ENCODE measurements at places on chromosomes 3 and 15.

DNA sequence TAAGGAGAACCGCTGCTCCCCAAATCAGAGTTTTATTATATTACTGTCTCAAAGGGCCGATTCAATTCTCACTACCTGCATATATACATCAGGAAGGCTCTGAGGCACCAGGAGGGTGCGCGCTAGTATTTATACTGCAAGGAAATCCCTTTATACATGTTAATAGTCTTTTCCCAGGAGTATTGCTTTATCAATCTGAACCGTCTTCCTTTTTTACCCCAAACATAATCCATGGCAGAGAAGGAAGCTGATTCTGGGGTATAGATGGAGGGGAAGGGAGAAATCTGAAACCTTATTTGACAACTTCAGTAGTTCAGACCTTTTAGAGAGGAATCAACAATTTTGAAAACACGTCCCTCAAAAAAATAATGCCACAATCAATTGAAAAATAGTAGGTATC is at the start of gene POU1F1:
Gene POU1F1 (minus strand): TSS at position 101 of the 400 bp plus-strand sequence. CDS start 122 bp downstream, outside the sequence.
- no peak for DNase-seq

DNA sequence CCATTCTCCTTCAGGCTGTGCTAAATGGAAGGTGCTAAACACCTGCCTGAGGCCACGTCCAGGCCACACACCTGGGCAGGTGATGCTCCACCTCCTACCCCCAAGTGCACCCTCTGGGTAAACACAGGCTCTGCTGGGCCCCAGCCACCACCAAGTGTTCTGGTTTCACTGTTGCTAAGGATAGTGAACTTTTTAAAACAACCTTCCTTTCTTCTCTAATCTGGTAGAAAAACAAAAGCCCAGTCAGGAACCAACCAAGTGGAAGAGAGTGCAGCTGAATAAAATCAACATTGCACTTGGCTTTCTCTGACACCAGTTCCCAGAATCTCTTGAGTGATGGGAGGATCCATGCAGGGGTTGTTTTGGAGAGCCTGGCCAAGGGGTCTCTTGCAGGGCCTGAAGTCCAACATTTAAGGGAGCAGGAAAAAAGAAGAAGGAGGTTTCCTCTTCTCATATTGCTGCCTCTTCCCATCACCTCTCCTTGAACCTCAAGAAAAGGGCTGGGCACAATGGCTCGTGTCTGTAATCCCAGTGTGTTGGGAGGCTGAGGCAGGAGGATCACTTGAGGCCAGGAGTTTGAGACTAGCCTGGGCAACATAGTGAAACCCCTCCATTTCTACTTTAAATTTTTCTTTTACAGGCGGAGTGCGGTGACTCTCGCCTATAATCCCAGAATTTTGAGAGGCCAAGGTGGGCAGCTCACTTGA is 26.2 kb upstream of the ATP13A3 start:
- no peak for DNase-seq

GRCh38 chr3:197085137-197085536 is 55.5 kb upstream of the MELTF start:
- no peak for DNase-seq

DNA sequence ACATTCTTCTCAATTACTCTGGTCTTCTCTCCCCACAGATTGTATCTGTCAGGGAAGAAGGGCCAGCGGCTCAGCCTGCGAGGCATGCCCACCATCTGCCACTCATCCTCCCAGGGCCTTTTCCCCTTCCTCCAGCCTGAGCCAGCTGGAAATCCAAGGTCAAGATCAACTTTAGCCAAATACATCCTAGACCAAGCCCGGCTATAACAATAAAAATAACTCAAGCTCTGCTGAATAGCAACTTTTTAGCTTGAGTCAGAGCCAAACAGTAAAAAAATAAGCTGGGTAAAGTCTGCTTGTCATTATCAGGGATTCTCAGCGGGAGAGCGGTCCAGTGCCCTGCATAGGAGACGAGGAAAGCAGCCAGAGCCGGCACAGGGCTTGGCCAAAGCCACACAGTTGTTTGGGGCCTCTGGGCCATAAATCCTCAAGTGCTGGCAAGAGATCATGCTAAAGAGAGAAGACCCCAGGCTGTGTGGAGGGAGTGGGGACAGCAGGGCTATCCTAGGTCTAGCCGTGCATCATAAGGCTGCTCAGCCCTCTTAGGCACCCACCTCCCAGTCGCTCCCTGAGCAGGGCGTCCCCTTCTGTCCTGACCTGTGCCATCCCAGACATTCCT is 76.2 kb upstream of the HERC1 start:
- DNase-seq, result no peak

- no peak for DNase-seq
Measured at GRCh38 chr3:143170074-143170473, 50.5 kb downstream of the CHST2 start.

- DNase-seq, result no peak
Measured at GRCh38 chr3:40018369-40018768, 209.0 kb downstream of the MYRIP start.

GRCh38 chr15:95394186-95395067 is 936.1 kb upstream of the NR2F2 start:
- no peak for DNase-seq

- no peak for DNase-seq
Measured at GRCh38 chr15:29392358-29392757, 122.7 kb upstream of the NSMCE3 start.

- DNase-seq, result no peak
Measured at GRCh38 chr15:76135516-76135915, 75.7 kb downstream of the TMEM266 start.

DNA sequence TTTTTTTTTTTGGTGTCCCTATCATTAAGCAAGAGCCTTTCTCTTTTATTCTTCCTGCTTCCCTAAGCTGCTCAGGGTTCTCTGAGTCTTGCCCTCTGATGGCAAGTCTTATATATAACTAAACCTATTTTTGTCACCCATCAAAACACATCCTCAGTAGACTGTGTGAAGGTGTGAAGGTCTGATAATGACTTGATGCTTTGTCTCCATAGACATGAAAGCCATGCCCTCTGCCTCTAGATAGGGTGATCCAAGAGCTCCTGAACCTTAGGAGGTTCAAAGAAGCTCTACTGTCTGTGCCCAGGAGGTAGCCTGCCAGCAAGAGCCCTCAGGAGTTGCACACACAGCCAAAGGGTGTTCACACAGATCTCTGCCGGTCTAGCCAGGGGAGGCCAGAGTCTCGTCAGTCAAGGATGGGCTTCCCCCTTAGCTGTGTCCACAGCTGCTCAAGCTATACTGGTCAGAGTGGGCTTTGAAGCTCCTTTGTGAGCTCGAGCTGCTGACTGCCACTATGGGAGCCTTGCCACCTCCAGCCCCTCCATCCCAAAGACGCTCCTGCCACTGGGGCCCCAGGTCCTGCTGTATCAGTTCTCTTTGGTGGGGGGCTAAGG is 13.1 kb upstream of the SNX22 start:
- DNase-seq, result no peak

- no peak for DNase-seq
Measured at GRCh38 chr3:13608969-13609725, 60.2 kb downstream of the FBLN2 start.

DNA sequence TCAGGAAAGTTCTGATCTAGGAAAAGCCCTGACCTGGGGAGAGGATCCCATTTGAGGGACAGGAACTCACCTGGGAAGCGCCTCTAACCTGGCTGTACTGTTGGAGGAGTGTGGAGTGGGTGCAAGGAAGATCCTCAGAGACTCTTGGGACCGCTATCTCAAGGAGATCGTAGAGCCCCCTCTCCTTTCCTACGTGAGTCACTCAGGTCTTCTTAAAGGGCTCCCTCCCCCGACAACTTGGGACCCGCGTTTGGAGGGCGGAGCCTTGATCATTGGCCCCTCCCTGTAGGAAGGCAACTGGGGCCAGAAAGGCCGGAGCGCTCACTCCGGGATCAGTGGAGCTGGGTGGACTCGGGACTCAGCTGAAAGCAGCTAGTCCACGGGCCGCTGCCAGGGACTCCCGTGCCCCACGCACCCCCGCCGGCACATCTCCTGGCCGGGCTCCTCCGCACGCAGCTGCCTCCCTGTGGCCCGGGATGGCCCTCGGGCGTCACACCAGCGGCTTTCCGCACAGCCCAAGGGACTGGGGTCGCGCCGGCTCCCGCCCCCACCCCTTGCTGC is 520 bp downstream of the SLC26A6 start:
- no peak for DNase-seq

DNA sequence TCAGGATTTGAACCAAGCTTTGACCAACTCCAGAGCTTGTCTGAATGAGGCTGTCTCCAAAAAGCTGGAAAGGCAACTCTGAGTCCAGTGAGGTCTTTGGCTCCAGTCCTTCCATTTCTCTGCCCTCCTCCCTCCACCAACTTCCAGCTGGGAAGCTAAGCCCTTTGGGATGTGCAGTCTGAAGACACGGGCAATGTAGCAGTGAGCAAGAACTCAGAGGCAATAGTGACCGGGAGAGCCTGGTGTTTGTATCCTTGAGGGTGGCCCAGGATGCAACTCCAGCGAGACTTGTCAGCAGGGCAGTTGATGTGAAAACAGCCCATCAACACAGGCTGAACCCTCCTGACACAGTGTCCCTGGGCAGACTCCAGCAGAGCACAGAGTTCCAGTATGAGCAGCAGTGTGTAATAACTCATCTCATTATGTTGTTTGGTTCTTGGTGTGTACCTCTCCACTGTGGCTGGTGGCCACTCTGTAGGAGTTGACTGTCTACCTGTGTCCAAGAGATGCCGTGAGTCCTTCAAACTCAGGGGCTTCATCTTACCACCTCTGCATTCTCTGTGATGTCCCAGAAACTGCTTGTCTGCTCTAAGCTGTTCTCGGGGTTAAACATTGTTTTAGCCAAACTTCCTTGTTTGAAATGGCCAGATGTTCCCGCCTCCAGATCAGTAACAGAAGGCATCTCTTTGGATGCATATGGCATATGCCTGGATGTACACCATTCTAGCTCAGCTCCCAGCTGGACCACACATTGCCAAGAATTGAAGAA is 6.6 kb downstream of the CDCP1 start:
- no peak for DNase-seq

- no peak for DNase-seq
Measured at GRCh38 chr3:45453839-45454238, 65.5 kb downstream of the LARS2 start.

DNA sequence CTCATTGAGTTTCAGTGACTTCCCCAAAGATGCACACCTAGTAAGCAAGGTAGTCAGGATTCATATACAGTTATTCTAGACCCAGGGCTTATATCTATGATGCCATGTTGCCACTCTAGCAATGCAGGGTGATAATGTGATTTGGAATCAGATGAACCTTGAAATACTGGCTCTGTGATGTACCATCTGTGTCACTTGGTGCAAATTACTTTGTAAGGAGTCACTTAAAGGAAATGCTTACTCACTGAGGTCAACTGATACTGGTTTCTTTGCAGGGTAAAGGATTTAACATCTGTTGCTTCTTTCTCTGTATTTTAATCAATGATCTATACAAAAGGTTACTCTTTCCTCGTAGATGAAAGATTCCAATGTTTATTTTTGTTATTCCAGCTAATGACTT is 10.8 kb downstream of the ASB14 start:
- no peak for DNase-seq

DNA sequence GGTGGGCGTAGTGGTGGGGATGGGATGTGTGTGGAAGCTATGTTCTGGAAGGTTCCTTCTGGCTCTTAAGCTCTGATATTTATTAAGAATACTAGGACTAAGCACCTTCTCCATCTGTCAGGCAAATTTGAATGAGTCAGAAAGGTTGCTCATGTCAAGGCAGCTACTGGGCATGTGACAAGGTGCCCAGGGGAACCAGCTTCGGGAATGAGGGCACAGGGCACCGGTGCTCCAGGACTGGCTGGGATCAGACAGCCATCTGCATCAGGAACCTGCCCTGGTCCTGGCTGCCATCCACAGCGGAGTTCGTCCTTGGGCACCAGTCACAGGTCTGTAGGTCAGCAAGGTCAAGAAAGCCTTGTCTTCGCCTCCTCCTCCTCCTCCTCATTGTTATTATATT is 32.5 kb downstream of the CA12 start:
- no peak for DNase-seq

- DNase-seq, result no peak
Measured at GRCh38 chr3:73490453-73491286, 134.1 kb downstream of the PDZRN3 start.

DNA sequence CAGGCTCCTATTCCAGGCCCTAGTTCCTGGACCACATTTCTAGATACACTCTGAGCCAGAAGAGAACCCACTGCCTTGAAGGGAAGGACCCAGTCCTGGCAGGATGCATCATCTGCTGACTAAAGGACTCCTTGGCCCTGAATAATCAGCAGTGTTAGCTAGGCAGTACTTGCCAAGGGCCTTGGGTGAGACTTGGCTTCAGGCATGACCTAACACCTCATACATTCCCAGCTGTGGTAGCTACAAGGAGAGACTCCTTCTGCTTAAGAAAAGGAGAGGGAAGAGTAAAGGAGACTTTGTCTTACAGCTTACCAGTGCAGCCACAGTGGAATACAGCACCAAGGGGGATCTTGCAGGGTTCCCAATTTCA is 26.4 kb downstream of the PEAK1 start:
- no peak for DNase-seq

DNA sequence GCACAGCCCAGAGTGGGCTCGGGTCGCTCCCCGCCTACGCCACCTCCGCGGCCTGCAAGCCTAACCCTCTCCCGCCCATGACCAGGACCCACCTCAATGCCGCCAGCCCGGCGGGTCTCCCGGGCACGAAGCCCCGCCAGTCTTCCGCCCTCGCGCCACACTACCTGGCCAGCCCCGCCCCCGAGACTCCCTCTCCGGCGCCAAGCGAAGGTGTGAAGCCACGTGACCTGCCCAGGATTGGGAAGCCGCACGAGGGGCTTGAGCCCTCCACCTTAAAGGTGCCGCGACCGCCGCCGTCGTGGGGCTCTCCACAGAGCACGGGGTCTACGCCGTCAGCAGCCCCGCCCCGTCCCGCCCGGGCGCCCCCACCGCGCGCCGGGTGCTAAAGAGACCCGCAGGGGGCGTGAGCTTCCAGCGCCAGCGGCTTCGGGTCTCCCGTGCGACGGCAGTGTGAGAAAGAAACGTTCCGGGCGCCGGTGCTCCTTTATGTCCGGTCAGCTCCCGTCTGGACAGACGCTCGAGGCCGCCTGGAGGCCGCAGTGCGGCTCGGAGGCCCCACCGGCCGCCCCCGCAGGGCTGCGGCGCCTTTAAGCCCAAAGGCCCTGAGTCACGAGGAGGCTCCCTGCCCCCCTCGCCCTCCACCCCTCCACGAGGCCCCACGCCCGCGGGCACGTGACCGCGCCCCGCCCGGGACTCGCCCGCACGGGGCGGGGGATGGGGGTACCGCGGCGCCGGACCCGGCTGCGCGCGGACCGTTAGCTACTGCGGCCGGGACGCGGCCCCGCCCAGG is at the start of gene CPEB1:
Gene CPEB1 (minus strand): TSS at position 319 of the 790 bp plus-strand sequence. CDS start 18,904 bp downstream, outside the sequence.
- DNase-seq, result no peak

- no peak for DNase-seq
Measured at GRCh38 chr3:87201727-87202126, 25.4 kb upstream of the CHMP2B start.
